GM03348 (cell line): ENCODE measurements at places on chromosomes 4 and X.
A peak's percentile ranks its signal among the peaks of the same experiment; 100 is the strongest.

DNA sequence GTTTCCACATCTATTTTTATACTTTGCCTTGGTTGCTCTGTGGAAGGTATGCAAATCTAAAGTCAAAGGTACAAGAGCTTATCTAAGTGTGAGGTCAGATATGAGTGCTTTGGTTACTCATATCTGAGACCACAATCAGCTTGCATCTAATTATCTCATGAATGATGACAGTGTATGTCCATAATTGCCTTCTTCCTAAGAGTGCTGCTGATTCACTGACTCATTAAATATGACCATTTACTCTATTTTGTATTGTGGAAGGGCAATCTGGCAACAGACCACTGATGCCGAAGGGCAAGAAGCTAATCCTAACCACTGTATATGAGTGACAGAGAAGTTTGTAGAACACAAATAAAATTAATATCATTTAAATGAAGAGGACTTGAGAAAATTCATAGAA lies 1190.2 kb upstream of the AGA start:
- DNase-seq: no peak

DNA sequence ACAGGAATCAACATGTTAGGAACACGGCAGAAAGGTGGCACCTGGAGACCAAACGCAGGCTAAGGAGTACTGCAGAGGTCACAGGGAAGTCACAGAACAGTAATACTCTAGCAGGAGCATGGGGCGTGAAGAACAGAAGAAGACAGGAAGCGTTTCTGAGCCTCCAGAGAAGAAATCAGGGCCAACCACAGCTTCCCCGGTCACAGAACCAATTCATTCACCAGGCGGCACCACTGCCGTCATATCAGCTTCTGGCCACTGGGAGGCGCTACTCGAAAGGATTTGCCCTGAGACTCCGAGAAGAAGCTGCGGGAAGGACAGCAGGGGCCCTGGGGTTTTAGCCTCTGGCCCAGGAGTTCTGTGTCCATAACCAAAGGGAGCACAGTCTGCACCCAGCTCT lies 78.0 kb upstream of the DRD5 start:
- DNase-seq: peak; percentile 31

DNA sequence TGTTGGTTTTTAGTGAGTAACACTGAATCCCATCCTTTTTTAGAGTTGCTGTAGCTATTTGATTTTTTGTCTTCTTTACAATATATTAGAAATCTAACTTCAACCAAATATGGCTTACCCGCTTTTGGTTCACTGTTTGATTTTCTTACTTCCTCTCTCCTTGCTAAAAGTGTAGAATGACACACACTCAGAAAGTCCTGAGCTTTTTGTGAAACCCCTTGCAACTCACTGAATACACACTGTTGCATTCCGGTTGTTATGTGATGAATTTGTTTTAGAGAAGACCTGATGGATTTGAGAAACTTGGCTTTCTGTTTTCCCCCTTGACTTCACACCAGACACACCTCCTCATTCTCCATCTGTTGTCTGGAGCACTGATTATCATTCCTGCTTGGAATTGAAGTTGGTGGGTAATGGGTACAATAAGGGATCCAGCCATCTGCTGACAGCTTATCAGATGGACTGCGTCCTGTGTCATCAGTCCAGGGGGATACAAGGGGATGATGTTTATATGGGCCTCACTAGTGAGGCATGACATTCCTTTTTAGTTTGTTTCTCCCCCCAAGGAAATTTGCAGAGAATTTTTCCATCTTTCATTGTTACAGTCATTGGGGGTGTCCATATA lies 5.2 kb downstream of the TMEM164 start:
- DNase-seq: no peak

GRCh38 chr4:8710416-8710815 lies 117.9 kb downstream of the CPZ start:
- DNase-seq: no peak

- peak; percentile 36 for DNase-seq
Observed at GRCh38 chrX:52574416-52575275, 57.8 kb upstream of the XAGE1B start.

- DNase-seq: no peak
Observed at GRCh38 chr4:27490766-27491165, 630.1 kb downstream of the STIM2 start.

DNA sequence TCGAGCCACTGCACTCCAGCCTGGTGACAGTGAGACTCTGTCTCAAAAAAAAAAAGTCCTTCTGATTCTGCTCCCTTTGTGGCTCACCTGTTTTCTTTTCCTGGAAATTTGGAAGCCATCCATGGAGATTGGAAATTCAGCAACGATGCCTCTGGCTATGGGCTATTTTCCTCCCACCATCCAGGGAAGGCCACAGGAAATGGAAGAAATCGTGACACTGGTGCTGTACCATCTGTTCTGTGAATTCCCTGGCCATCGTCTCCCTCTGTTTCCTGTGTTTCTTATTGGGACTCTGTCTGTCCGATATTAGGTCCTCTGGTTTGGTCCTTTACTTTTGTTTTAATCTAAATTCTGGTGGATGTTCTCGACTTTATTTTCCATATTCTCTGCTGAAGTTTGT lies 29.4 kb upstream of the ADRA2C start:
- DNase-seq: no peak

GRCh38 chr4:182338063-182338462 lies 94.9 kb downstream of the TENM3 start:
- DNase-seq: no peak

- DNase-seq: no peak
Observed at GRCh38 chr4:113452868-113453620, 308.5 kb downstream of the CAMK2D start.

GRCh38 chr4:148170408-148171365 lies 271.5 kb downstream of the NR3C2 start:
- no peak for DNase-seq

GRCh38 chr4:24495388-24495787 lies 89.0 kb downstream of the DHX15 start:
- DNase-seq: no peak

GRCh38 chr4:69104719-69105275 lies 8.5 kb downstream of the UGT2B7 start:
- DNase-seq: no peak

GRCh38 chr4:80336582-80336981 lies 1.1 kb downstream of the CFAP299 start:
- DNase-seq: peak; percentile 48
